Stimulated activated CD8-positive, alpha-beta memory T cell treated with anti-CD3 and anti-CD28 coated beads, Interleukin-4, amount 100 ng/mL, for 48 hours (primary cell): ENCODE measurements at places on chromosomes 1 and 21.

DNA sequence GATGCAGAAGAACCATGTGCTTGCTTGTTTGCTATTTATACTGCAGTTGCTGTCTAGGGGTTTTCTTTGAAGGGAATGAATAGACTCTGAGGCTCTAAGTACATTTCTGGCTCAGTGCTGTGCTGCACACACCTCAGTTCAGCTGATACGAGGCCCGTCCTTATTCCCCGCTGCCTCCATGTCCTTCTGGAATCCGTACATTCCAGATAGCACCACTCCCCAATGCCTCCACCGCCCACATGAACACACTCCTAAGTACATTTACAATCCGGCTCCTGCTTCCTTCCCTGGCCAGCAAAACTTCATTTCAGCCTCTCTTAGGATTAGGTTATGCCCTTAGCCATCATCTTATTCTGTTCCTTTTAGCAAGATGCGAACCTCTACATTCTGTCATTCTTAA is 57.1 kb downstream of the KCNC4 start:
- no peak for DNase-seq

DNA sequence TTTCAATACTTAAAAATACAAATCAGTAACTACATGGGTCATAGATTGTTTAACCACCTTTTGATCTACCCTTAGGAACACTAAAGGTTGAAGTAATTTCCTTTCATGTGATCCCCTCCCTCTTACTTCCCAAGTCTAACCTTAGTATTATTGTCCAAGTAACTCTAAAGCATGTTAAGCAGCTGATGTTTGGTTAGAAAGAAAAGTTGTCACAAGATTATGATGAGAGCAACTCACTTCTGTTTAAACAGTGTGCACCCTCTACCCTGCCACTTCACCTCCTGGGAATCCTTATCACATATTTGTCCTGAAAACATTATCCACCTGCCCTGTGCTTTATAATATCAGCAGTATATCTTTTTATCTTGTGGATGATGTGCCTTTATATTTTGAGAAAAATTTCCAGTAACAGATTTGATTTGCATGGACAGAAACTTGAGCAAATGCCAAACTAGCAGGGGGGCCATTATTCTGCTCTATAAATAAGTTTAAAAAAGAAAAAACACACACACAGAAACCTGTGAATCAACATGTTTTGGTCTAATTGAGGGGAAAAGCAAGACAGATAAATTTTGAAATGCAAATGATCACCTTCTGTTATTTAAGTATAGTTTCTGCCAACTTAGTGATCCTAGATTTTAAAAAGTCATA is 194.3 kb downstream of the RPS6KC1 start:
- DNase-seq, result no peak

DNA sequence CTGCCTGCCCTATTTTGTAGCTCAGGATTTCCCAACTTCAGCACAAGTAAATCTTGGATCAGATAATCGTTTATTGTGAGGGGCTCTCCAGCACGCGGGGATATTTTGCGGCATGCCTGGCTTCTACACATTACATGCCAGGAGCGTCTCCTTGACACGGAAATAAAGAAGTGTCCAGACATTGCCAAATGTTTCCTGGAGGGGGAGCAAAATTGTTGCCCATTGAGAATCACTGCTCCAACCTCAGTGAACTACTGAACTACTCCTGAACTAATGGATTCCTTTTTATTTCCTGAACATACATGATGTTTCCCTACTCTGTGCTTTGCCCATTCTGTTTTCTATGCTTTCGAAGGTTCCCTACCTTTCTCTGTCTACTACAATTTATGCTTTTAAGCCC is 1359.1 kb upstream of the ADGRL2 start:
- DNase-seq, result no peak

- no peak for DNase-seq
These were observed 21.6 kb upstream of the SLAMF6 start for GRCh38 chr1:160544647-160545046.

DNA sequence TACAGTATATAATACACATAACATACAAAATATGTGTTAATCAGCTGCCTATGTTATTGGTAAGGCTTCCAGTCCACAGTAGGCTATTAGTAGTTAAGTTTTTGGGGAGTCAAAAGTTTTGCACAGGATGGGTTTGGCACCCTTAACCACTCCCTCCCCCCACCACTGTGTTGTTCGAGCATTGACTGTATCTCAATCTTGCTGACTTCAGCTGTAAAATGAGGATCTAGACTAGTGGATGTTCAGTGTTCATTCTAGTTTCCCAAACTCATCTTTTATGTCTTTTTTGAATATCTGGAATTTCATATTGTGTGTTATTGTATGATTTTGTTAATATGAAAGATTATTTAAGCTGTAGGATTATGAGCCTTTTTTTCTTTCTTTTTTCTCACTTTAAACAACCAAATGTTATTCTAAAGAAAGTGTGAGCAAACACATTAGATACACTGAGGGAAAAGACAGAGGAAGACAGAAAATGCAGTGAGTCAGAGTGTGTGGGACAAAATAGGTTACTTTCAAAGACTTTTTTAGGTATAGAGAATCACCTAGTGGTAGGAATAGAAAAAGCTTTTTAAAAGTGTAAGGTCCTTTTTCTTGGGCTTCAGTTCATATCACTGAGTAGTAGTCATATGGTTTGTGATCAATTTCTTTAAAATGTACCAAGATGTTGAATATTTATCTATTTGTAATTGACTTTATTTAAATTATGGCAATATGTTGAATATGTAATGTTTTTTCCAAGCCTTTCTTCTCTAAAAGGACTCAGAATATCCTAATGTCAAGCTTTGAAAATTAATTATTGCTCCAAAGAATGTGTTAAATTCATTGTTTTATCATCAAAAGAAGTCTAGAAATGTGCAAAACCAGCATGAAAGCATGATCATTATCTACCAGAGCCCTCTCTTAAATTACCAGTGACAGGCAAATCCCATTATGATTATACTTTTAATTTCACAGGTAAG is 17.9 kb upstream of the CENPF start:
- no peak for DNase-seq

- no peak for DNase-seq
These were observed 440.8 kb downstream of the NPHP4 start for GRCh38 chr1:5551274-5551975.

DNA sequence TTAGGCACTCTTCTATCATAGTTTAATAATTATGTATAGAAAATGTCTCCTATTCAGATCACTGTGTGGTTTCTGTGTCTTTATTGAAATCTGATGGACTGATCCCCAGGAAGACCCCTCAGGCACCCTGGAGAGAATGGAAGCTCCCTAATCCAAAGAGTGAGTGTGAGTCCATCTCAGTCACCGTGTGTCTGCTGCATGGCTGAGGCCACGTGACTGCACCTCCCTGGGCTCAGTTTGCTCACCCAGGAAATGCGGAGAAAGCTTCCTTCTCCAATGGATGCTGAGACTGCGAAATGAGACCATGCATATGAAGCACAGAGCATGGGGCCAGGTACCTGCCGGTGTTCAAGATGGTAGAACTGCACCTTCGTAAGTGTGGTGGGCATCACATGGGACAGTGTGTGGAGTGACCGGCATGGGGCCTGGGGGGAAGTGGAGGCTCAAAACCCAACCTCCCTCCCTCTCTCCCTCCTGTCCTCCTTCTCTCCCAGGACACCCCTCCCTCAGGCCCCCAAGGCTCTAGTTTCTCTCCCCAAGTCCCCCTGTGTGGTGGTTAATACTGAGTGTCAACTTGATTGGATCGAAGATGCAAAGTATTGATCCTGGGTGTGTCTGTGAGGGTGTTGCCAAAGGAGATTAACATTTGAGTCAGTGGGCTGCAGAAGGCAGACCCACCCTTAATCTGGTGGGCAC is 557.5 kb downstream of the PTPRU start:
- no peak for DNase-seq

DNA sequence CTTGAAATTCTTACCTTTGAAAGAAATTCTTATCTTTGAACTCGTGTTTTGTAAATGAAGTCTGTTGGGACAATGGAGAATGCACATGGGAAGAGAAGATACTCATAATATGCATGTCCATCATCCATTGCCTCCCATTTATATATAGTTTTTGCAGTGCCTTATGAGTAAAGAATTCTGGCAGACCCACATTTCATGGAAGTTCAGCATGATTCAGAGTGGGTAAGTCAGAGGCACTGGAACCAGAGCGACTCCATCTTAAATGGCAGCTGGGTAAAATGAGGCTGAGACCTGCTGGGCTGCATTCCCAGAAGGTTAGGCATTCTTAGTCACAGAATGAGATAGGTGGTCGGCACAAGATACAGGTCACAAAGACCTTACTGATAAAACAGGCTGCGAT is 13.8 kb downstream of the LAX1 start:
- DNase-seq, result no peak

DNA sequence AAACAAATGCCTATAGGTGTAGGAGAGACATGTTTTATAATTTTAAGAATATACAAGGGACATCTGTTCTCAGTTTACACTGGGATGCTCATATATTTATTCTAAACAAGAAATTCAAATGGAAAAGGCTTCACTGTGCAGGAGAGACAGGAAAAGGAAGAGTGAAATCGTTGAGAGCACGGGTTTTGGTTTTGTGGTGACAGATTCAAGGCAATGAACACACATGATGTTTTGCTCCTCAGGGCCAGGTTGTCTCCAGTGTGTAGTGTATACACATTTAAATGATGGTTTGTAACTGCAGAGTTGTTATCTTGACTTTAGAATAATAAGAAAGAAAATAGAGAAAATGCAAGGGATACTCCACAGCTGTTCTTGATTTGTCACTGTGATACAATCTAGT is 73.7 kb downstream of the S1PR1 start:
- no peak for DNase-seq

DNA sequence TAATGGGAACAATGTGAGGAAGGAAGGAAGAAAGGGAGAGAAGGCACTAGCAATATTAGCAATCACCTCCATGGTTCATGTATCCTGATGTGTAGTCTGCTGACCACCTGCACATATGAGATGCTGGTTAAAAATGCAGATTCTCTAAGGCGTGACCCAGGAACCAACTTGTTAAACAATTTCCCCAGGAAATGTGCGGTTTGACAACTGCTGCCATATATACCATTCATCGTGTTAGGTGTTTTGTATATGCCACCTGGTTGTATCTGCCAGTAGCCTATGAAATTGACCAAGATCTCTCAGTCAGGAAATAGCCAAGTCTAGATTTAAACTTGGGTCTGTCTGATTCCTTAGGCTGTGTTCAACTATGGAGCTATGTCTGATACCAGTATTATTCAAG is 4.1 kb downstream of the SEMA4A start:
- no peak for DNase-seq

GRCh38 chr21:14513804-14514203 is 32.3 kb downstream of the SAMSN1 start:
- no peak for DNase-seq

GRCh38 chr1:174352117-174352516 is 95.6 kb upstream of the GPR52 start:
- DNase-seq, result no peak

- no peak for DNase-seq
These were observed 5.1 kb downstream of the URB2 start for GRCh38 chr1:229631148-229631547.

DNA sequence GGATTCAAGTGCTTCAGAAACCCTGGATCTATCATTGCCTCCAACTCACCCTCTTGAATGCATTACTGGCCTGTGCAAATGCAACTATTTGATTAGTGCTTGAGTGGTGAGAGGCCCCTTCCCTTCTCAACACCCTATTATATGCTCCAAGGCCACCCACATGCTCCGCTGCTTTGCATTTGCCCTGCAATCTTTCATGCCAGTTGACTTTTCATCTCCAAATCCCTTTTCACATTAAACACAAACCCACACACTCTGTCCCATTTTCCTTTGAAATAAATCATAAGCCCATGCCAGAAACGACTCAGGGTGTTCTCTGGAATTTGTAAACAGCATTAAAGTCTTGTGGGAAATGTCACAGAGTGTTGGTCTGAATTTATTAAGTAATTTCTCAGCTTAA is 78.9 kb upstream of the CTTNBP2NL start:
- no peak for DNase-seq

- DNase-seq, result no peak
These were observed 175.5 kb downstream of the PGBD5 start for GRCh38 chr1:230250666-230251065.

DNA sequence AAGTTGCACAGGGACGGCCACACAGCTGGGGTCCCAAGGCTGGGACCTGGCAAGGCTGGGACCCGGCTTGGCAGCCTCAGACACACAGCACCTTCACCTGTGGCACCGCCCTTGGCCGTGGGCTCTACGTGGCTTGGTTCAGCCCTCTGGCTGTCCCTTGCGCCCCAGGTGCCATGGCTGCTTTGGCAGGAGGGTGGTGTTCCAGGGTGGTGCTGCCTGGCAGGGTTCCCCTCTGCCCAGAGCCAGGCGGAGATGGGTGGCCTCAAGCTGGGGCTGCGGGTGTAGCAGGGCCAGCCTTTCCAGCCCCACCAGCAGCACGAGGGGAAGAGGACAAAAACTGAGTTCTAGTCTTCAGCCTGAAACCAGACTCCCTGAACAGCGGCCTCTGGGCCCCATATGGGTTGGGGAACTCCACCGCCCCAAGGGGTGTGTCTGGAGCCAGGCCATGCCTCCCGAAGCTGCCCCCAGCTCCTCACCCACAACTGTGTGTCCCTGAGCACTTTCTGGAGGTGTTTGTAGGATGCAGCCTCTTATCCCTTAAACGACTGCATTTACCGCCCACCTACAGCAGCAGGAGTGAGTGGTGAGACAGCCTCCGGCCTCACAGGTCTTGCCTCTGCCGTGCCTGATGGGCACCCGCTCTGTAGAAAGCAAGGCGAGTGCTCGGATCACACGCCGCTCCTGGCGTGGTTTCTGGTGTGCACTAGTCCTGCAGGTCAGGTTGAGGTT is 92.3 kb downstream of the PDE9A start:
- DNase-seq, result no peak

DNA sequence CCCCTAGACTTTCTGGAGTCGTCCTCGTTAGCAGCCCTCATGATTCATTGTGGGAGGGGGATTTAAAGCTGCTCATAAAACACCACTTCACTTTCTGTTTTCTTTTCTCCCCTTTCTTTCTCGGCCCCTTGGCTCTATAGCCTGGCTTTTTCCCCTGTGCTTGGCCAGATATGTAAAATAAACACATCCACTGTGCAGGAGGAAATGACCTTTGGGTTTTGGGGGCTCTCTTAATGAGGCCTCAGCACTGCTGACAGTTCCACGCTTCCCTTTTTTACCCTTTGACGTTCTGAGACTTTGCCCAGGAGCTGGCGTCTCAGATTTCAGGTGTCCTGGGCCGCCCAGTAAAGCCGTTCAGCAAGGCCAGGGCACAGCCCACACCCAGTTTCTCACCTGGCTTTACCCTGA is 65.7 kb downstream of the RUNX3 start:
- no peak for DNase-seq

- peak; percentile 65 for DNase-seq
These were observed 22.7 kb downstream of the UTP25 start for GRCh38 chr1:209850342-209850979.

GRCh38 chr1:117826540-117827078 is 102.8 kb downstream of the GDAP2 start:
- DNase-seq, result no peak

GRCh38 chr1:78894811-78895210 is 111.7 kb downstream of the ADGRL4 start:
- no peak for DNase-seq
